ENCODE measurements at places on chromosomes 1 and 21. TPM values are rescaled to one million over a fixed set of nuclear protein-coding genes. Genes with fewer than 3 reads are reported as not detected.

Gene SPRR2E
- not detected for total RNA-seq

Gene COL6A2
- 17.5 TPM for total RNA-seq

Gene NKAIN1
- not detected for total RNA-seq

Gene RALGPS2
- 38.5 TPM for total RNA-seq

Gene PDC
- total RNA-seq: not detected

Gene TEDDM1
- not detected for total RNA-seq

Gene CYP2J2
- total RNA-seq: not detected
